ENCODE measurements at places on chromosomes 4 and X.
A peak's percentile ranks its signal among the peaks of the same experiment; 100 is the strongest.

DNA sequence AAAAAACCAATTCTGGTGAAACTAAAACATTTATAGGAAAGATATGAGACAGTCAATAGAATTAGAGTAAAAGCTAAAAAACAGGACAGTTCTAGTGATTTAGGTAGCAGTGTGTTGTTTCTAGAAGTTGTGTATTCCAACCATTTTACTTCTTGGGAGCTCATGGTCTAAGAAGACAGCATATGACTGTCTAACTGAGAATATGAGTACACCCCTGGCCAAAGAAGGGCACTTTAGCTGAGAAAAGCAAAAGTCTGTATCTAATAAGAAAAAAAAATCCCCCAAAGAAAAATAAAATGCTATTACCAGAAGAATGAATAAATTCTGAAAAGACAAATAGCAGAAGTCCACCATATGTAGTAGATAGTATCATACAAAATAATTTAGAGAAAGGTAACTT is 26.4 kb downstream of the EREG start:
- DNase-seq: no peak

GRCh38 chr4:54913751-54914526 is 211.5 kb downstream of the KDR start:
- DNase-seq: no peak

DNA sequence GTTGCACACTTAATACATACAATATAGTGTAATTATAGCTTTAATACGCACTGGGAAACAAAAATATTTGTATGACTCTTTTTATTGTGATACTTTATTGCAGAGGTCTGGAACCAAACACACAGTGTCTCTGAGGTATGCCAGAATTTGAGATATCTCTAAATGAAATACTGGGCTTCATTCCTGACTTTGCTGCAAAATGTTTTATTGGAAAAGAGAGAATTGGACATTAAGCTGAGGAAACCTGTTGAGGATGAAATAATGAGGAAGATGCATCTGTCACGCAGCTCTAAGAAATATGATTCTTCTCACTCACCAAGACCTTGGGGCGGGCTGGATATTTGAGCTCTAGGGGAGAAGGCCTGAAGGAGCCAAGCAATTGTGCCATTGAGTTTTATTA is 242.1 kb downstream of the CPE start:
- DNase-seq: no peak

DNA sequence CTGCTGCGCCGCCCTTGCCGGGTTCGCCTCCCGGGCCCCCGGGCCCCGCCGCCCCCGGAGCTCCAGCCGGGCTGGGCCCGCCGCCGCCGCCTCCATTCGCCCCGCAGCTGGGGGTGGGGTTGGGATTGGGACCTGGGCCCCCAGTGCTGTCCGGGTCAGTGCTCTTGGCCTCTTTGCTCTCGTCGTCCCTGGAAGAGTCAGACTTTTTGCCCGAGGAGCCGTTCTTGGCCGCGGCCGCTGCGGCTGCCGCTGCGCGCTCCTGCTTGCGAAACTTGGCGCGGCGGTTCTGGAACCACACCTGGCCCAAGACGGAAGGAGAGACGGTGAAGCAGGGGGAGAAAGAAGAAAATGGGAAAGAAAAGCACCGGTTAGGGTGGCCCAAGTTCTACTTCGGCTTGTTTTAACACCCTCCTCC is 2.5 kb downstream of the PHOX2B start:
- DNase-seq: peak; percentile 29

DNA sequence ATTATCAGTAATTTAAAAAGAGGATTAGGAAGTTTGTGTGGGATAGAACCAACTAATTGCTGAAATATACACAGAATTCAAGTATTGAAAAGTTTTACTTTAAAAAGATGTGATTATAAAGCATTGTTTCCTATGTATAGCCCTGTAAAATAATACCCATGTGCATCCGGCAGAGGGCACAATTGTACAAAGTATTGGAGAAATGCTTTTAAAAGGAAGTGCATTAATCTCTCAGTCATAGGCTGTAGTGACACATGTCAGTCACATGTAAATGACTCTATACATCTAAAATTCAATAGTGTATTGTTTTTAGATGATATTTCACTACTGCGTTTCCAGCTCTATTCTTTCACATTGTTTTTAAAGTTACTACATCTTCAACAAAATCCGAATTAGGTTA is 9.7 kb upstream of the GEMIN8 start:
- DNase-seq: peak; percentile 53

GRCh38 chr4:16826406-16826910 is 72.0 kb downstream of the LDB2 start:
- peak; percentile 58 for DNase-seq
